ENCODE measurements at places on chromosomes 2 and 18.

- no peak for DNase-seq
Measured at GRCh38 chr2:156332284-156332533, 312 bp downstream of the NR4A2 start.

- no peak for DNase-seq
Measured at GRCh38 chr18:78692105-78692504, 287.5 kb upstream of the SALL3 start.

GRCh38 chr2:75571730-75572430 is 11.1 kb upstream of the EVA1A start:
- no peak for DNase-seq

DNA sequence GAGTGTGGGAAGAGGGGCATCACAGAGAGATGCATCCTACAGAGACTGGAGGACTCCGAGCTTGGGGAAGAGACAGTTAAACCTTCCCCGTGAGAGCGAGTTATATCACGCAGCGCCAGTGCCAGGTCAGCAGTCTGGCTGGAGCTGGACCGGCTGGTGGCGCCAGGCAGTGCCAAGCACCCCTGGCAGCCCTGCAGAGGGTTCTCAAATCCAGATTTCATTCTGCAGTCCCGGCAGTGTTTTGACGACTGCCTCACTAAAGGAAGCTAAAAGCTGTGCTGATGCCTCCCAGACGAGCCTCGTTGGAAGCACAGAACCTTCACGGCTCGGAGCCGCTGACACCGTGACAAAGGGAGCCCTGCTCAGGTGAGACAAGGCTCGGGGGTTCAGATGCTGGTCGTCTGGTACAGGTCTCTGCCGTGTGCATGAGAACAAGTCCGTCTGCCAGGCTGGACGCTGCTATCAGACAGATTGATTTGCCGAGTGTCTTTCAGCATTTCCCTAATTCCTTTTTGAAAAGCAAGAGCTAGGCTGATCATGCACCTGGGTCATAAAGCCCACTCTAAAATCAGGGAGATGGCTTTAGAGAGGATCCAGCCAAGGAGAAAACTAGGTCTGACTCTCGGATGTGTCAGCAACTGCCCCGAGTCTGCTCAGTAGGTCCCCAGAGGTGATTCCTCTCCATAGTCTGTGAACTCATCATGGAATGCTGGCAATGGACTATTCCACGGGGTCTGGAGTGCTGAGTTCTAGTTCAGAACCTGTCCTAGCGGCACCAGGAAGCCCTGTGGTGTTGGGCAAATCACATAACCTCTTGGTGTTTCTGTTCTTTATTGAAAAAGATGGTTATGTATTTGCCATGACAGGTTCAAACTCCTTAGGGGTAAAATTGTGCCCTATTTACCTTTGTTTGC is 240.6 kb downstream of the SOX11 start:
- DNase-seq: no peak

DNA sequence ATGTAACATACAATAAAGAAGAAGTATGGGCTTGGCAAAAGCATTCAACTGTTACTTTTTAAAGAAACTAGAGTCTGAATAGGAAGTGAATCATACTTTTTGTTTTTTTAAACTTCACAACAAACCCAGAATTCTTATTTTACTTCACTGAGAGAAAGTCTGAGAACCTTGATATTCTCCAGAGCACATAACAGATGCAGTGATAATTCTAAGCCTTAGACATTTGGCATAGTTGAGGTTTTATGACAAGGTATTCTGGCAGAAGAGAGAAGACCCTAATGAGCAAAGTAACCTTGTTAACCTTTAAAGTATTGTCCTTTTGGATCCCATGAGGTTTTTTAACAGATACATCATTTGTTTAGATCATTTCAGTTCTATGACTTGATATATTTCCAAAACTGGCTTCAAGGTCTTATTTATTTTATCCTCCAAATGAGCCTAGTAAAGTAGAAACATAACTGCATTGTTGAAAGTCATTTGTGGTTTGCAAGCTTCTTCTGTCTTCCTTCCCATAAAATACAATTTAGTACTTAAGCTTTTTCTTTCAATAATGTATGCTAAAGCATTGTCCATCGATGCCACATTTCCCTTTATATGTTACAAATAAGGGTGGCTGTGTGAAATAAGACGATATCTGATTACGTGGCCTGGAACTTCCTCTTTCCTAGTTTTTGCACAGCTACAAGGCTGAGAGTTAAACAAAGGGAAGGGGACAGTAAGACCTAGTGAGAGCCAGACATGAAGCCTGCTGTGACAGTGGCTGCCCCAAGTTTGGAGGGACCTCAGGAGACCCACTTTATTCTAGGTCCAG is 86.1 kb upstream of the ITPRID2 start:
- DNase-seq: peak; percentile 33

All from KG1 (cell line).